ENCODE measurements at places on chromosomes 1 and 21. TPM values are rescaled to one million over a fixed set of nuclear protein-coding genes. Genes with fewer than 3 reads are reported as not detected.

DNA sequence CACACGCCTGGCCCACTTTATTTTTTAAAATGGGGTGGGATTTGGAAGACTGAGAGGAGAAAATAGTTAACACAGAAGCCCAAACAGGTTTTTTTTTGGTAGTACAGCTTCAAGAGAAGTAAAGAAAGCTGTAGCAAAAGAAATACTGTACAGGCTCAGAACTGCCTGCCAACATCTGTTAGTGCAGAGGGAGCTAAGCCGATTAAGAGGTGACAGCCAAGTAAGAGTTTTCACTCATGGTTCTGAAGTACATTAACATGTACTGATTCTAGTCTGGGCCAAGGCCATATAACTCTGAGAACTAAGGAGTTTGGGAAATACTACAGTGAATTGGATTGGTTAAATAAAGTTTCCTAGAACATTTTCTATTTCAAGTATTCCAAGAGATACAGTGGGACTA is 51.6 kb downstream of the EIF2B3 start:
- DNase-seq = no peak

DNA sequence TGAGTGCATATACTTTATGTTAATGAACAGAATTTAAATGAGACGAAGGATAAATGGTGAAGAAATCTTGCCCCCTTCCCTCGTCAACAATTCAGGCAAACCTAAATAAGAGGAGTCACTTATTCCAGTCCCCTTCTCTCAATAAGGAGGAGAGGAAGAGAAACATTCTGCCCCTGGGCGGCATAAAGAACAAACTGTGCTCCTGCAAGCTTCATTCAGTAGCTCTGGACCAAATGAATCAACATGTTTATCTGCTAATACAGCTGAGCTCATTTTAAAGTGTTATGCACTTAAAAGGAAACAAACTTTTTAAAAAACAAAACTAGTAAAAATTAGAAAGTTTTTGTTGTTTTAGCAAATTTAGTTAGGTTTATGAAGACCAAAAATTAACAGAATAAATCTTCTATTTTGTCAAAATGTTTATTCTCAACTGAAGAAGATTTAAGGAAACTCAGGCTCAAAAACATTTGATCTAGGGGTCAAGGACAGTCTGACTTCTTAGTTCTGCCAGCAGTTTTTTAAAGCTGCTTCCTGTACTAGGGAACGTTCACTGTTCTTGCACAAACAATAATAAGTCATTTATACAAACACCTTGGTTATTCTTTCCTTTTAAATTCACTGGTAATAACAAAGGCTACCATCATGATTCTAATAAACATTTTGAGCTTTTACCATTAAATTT is 58.3 kb downstream of the AKT3 start:
- DNase-seq = no peak

Gene HEYL
- total RNA-seq = 12.7 TPM

GRCh38 chr21:26061437-26061836 is 109.1 kb downstream of the APP start:
- no peak for DNase-seq

DNA sequence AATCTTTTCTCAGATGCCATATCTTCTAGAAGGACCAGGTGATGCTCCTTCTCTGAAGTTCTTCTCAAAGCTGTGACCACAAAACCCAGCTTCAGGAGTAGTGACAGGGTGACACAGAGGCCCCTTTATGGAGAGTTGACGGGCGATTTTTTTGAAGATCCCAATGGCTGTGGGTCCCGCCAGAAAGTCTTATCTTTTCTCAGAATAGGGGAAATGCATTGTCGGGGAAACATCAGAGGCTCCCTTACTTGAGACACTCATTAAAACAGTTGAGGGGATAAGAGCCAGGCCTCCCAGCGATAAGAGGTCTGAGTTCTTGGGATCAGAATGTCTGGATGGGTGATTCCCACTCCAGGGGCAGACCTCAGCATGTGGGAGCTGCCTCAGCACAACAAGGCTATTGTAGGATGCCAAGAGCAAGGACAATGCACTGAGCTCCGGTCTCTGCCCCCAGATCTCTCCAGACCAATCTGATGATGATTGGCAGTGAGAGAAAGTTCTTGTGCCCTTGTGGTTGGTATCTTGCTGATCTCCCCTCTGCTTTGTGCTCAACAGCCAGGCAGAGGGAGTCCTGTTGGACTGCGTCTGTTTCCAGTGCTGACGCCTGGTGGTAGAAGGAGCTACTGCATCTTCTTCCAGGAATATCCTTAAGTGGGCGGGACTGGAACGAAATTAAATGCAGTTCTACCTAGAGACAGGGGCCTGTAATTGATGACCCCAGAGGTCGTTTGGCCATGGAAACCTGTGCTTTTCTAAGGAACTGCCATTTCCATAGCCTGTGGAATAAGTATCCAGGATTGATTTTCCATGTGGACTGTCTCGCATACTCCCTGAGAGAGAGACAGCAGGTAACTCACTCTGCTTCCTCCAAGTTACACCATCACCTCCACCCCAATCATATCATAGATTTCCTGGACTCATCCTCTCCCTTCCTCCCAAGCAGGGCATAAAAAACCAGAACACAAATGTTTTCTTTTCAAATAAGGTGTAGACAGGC is 6.8 kb upstream of the ACKR1 start:
- DNase-seq = peak; percentile 66

GRCh38 chr1:207904391-207904790 is 6.5 kb downstream of the CD34 start:
- DNase-seq = no peak

Gene DNM3
- 1.7 TPM for total RNA-seq

- DNase-seq = no peak
These were observed 90.5 kb upstream of the JUN start for GRCh38 chr1:58874342-58874741.

Gene CCDC28B
- total RNA-seq = 22.1 TPM

GRCh38 chr1:21938732-21939538 is 1.8 kb upstream of the HSPG2 start:
- DNase-seq = no peak

GRCh38 chr1:156900896-156901589 is 7.5 kb downstream of the PEAR1 start:
- DNase-seq = no peak

- no peak for DNase-seq
These were observed 44.5 kb downstream of the PIK3R3 start for GRCh38 chr1:46087891-46088290.

DNA sequence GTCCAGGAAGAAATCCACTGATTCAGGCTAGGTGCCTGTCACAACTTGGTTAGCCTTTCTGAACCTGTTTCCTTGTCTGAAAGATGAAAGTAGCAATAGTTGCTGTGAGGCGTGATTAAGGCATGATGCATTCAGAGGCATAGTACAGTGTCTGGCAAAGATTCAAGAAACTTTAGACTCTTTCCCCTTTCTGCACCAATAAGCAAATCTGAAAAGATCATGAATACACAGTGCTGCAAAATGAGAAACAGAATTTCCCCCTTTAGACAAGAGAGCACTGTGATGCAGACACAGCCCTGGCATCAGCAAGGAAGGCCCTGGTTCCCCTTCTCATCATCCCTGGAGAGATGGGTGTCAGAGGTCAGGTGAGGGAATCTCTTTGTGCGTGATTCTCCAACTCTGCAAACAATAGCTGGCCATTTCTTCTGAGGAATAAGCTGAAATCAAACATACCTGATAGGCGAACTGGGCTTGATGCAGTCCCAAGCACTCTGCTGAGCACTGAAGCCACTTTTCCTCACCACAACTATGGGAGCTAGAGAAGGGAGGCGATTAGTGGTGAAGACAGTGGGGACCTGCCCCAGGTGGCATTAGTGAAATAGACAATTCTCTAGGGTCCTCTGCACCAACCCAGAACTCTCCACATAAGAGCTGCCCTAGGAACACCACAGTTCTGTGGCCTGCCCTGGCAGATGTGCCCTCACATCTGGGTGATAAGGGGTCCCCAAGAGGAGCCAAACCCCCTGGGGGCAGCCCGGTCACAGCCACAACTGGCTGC is 41.7 kb downstream of the ITPKB start:
- no peak for DNase-seq

GRCh38 chr1:54277451-54278341 is 77.7 kb downstream of the MRPL37 start:
- DNase-seq = no peak

DNA sequence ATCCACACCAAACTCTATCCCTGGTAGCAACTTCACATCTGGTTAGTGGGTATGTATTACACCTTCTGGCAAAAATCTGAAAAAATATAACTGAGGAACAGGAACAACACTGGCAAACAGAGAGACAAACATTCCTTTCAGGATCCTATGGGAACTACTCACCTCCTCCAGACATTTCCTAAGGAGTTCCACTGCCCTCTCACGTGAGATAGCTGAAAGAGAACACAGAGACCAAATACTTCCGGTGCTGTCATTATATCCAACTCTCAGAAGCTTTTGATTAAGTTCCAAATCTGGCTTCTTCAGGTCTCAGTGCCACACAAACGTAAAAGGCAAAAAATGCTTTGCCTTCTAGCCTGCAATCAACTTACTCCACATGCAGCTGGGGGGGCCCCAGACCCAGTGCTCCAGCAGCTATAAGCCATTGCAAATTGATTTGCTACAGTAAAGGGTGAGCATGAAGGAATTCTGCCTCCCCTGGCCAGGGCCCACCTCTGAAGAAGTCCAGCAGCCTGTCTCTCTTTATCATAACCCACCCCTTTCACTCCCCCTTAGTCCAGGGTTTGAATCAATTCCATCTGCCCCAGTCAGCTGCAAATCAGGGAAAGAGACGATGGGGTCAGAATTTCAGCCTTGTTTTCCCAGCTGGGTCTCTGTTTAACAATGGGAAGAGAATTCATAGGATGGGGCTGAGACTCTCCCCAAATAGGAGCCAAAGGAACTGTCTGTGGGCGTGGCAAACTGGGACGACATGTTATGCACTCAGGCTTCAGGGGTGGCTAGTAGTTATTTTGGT is 32.2 kb downstream of the TFAP2E start:
- no peak for DNase-seq

- no peak for DNase-seq
These were observed 185.9 kb downstream of the CACNA1E start for GRCh38 chr1:181669246-181669645.

- no peak for DNase-seq
These were observed 15.2 kb downstream of the PPT1 start for GRCh38 chr1:40081871-40082270.

DNA sequence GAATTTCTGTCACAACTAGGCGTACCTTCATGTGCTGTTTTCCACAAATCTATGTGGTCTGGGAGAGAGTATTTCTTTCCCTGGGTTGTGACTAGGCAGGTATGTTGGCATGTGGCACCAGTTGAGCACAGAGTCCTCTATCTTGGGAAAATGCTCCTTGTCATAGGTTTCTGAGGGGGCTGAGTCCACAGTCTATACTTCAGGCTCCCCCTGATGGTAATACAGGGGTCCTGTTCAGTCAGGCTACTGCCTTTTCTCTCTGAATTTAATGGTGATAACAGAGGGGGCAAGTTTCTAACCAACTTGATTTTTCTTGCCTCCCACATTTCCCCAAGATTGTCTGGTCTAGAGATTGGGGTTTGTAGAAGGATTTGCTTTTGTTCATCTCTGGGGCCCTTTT is 35.8 kb downstream of the VANGL1 start:
- DNase-seq = no peak

Gene AMIGO1
- 0.41 TPM for total RNA-seq

DNA sequence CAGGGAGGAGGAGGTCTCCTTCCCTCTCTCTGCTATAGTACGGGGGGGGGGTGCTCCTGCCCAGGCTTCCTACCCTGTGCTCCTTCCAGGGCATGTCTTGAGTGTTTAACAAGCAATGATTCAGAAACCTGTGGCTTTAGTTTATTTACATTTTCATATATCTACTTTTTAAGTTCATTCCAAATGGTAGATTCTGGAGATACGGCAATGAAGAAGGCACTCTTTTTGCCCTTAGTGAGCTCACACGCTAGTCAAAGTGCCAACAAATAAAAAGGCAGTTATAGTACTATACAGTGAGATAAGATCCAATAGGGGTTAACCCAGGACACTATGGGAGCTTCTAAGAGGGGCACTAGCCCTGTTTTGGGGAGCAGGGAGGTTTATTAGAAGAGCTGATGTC is 169.3 kb upstream of the CACNA1E start:
- DNase-seq = no peak

DNA sequence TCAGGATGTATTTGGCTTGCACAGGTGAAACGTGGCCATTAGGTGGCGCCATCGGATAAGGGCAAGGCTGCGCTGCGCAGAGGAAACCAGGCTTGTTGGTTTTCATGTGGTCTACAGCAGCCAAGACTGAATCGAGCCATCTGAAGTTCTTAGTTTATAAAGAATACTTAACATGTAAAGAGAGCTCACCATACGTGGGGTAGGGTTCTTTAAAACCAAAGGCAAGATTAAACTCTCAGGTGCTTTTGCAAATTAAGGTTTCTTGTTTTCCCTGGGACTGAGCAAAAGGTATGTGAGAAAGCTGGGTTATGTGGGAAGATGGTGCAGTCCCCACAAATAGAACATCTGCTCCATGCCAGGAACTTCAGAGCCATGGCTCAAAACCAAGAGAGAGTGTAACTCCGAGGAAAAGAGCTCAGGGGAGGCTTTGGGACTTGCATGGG is 9.3 kb downstream of the MASP2 start:
- peak; percentile 82 for DNase-seq

Gene NEGR1
- 0.38 TPM for total RNA-seq

Gene OR10T2
- not detected for total RNA-seq

DNA sequence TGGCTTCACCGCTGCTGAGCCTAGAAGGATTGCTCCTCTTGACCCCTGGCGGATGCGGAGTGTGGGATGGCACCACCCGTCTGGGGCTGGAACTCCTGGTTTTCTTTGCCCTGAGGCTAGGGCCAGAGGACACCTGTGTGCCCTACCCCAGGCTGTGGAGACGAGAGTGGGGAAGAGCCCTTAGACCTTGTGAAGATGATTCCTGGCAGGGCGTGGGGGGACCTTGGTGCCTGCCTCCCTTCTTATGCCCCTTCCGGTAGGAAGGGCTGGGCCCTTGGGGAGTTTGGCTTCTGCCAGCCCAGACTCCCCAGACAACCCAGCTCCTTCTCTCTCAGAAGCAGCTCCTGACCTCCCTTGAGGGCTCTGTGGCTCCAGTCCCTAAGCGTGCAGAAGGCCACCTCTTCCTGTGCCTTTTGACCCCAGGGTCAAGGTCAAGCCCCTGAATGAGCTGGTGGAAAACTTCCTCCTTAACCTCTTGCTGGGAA is 891 bp downstream of the RPS6KA1 start:
- DNase-seq = peak; percentile 20

Gene BNIPL
- 0.75 TPM for total RNA-seq

DNA sequence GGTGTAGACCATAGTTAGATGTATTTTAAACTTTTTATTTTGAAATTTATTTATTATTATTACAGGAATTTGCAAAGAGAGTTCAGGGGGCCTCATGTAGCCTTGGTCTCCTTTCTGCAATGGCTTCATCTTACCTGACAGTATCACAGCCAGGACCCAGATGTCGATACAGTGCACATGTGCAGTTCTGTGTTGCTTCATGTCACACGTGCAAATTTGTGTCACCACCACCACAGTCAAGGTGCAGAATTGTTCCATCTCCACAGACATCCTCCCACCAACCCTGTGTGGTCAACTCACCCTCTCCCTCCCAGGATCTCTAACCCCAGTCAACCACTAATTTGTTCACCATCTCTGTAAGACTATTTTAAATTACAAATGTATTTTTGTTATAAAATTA is 184.5 kb downstream of the CAMTA1 start:
- no peak for DNase-seq

GRCh38 chr1:55040083-55040932 is 960 bp downstream of the PCSK9 start:
- no peak for DNase-seq
